Spinal cord (tissue), 10 donors: ENCODE measurements at places on chromosomes 6 and 20.

DNA sequence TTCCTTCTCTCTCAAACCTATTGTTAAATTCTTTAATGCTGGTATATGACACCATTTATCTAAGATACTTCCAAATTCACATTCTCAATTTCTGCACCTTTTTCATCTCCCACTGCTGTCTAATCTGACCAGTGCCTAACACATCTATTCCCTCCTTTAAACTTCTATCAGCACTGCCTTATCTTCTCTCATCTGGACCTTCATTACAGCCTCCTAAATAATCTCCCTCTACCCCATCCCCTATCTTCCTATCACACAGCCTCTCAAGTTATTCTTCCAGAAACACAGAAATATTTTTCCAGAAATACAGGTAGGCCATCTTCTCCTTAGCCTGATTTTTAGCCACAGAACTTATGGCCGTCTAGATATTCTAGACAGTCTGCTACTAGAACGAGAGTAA is 5.5 kb downstream of the DTNBP1 start:
- no peak for DNase-seq

DNA sequence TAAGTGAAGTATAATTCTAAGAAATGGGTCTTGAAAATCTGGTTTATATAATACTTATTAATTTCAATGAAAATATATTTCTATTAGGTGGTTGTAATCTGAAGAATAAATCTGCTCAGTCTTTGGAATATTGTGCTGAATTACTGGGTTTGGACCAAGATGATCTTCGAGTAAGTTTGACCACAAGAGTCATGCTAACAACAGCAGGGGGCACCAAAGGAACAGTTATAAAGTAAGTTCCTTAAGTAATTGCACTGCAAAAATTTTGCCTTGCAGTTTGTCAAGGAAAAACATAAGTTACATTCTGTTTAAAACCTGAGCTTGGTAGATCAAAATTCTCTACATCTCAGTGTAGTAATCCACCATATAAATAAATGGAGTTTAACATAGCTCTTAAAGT is 106.0 kb downstream of the MYO6 start:
- peak; percentile 7 for DNase-seq

- no peak for DNase-seq
These were observed 68.2 kb downstream of the PRDM1 start for GRCh38 chr6:106154326-106154725.

- DNase-seq, result no peak
These were observed 167.7 kb downstream of the EYA2 start for GRCh38 chr20:47062226-47062890.

DNA sequence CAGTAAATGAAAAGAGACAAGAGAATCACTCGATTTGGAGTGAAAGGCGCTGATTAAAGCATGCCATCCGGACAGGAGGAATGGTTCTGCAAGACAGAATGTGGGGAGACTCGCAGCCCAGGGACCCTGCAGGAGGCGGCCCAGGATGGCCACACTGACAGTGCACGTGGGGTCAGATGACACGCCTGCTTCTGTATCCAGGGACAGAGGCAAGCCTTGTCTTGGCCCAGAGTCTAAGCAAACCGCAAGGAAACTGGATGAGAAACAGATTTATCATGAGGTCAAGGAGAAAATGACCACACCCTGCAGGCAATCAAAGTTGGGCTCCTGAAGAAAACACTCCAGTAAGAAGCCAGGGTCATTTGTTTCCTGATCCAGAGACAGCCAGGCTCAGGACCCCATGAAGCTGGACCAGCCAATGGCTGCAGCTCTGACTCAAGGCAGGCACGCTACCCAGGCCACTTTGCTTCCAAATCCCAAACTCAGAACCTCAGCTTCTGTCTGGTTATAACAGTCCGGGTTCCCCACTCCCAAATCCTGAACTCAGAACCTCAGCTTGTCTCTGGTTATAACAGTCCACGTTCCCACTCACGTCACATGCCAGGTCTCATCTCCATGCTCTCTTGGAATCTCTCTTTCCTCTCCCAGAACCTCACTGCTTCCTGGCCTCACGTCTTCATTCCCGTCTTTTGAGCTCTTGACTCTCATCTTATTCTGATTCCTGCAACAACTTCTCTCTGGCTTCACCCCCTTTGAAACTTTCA is 144.9 kb upstream of the THBS2 start:
- DNase-seq, result no peak

DNA sequence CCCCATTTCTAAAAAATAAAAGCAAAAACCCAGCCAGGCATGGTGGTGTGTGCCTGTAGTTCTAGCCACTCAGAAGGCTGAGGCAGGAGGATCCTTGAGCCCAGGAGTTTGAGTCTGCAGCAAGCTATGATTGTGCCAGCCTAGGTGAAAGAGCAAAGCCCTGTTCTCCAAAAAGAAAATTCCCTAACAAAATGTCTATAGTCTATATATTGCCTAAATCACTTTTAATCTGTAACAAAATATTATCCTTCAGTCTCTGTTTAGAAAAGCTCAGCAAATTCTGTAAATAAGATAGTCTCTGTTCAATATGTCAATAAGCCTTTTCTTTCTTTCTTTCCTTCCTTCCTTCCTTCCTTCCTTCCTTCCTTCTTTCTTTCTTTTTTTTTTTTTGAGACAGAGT is 75.8 kb upstream of the ZFP64 start:
- DNase-seq, result no peak

DNA sequence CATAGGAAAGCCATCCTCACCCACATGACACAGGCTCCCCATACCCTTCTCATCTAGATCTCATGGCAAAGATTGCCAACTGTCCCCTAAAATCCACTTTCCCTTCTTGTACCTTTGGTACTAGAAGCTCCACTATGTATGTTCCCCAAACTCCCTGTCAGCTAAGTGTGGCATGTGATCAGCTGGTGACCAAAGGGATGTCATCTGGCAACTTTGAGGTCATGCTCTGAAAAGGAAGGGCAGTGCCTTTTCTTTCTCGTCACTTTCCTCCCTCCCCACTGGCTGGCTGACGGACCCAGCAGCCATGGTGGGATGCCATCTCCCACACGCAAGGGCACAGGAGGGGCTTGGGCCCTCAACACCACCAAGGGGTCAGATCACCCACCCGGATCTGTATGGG is 23.8 kb upstream of the TAF8 start:
- no peak for DNase-seq

GRCh38 chr6:43853066-43853650 is 83.1 kb downstream of the VEGFA start:
- no peak for DNase-seq

GRCh38 chr6:753486-753885 is 60.5 kb upstream of the EXOC2 start:
- no peak for DNase-seq

GRCh38 chr6:68039641-68040311 is 595.3 kb upstream of the ADGRB3 start:
- DNase-seq, result no peak

GRCh38 chr6:101458336-101458735 is 64.8 kb downstream of the GRIK2 start:
- DNase-seq, result no peak

DNA sequence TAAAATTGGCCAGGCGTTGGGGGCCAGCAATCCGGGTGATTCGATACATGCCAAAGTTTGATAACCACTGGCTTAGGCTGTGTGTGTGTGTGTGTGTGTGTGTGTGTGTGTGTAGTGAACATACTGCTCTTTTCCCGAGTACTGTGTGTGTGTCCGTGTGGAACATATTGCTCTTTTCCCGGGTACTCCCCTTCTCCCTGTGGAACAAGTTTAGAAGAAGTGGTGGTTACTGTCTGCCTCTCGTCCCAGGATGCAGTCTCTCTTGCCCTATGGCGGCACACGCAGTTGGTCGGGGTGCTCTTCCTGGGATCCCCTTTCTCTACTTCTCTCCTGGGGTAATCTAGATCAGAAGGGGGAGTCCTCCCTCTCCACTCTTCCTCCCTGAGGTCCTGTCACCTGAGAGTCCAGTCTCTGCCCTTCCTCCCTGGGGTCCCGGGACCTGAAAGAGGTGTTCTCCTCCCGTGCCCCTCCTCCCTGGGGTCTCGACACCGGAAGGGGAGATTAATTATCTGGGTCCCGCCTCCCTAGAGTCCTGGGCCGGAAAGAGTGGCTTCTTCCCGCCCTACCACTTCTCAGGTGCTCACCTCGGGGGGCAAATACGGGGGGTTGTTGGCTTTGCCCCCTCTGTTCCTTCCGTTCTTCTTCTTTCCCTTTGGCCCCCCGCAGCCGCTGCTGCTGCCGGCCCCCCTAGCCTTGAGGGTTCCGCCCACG is 516 bp downstream of the GTPBP2 start:
- peak; percentile 69 for DNase-seq

GRCh38 chr6:99287523-99287922 is 62.0 kb downstream of the FAXC start:
- DNase-seq, result no peak

DNA sequence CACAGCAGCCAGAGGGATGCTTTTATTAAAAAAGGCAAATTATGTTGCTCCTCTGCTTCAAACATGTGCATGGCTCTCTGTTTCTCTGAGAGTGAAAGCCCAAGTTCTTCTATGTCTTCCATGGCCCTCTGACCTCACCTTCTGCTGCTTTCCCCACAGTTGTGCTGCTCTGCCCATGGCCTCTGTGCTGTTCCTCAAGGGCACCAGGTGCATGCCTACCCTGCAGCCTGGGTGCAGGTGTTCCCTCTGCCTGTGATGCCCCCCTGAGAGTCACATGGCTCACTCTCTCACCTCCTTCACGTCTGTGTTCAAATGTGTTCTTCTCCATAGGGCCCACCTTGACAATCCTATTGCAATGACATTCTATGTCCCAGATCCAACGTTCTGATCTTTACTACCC is 477.0 kb upstream of the CHD6 start:
- DNase-seq, result no peak
